ENCODE measurements at places on chromosomes 1 and 21.

GRCh38 chr1:147585640-147586383 lies 44.5 kb downstream of the BCL9 start:
- no peak for DNase-seq

DNA sequence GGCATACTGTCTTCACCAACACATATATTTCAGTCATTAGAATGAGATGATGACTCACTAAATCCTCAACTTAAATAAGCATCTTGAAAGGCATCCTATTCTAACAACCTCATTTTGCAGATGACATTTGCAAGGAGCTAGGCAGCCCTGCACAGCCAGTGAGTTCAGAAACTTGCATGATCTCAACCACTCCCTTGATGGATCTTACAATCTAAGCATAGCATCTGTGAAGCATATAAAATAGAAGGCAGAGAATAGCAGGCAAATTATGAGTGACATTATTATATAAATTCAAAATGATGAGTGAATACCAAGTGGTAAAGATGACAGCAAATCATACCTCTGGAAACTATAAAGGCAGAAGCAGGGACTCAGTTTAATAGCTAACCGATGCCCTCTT lies 31.6 kb downstream of the KRTAP20-3 start:
- DNase-seq, result no peak

DNA sequence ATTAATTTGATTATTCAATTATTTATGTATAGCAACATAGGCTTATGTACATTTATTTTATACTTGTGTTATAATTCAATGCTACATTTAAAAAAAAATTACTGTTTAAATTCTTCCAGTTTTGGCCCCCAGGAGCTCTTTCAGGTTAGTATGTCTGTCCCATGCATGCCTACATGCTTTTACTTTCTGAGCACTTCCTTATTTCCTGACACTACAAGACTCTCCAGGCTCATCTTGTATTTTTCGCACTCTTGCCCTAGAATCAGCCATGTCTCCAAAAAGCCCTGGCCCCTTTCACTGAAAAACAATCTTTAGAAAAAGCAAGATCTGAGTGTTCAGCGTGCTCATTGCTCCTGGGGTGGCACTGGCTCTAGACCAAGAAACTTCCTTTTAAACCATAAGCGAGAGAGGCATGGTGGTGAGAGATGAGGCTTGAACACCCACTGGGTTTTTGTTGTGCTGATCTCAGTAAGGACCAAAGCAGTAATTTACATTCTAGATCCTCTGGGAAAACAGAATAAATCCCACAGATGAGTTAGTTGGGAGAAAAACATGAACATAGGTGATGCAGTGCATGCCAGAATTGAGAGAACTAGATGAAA lies 95.0 kb downstream of the SLC30A10 start:
- no peak for DNase-seq

DNA sequence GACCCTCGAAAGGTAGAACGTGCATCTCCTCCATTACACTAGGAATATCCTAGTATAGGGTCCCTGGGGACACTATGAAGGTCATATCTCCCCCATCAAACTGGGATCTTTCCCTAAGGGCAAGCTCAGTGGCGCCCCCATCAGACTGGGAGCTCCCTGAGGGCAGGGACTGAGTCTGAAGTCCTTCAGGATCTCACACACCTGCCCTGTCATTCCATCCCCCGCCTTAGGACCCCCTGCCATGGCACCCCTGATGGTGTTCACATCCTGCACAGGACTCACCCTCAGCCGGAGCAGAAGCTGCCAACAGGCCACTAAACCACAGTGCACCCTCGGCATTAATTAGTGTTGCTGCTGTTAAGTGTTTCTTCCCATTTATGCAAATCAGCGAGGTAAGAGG lies 50.4 kb downstream of the IGSF21 start:
- DNase-seq, result no peak

- no peak for DNase-seq
Observed at GRCh38 chr1:171366085-171366484, 52.1 kb downstream of the FMO4 start.

GRCh38 chr1:223057569-223058093 lies 85.4 kb downstream of the TLR5 start:
- DNase-seq, result no peak

DNA sequence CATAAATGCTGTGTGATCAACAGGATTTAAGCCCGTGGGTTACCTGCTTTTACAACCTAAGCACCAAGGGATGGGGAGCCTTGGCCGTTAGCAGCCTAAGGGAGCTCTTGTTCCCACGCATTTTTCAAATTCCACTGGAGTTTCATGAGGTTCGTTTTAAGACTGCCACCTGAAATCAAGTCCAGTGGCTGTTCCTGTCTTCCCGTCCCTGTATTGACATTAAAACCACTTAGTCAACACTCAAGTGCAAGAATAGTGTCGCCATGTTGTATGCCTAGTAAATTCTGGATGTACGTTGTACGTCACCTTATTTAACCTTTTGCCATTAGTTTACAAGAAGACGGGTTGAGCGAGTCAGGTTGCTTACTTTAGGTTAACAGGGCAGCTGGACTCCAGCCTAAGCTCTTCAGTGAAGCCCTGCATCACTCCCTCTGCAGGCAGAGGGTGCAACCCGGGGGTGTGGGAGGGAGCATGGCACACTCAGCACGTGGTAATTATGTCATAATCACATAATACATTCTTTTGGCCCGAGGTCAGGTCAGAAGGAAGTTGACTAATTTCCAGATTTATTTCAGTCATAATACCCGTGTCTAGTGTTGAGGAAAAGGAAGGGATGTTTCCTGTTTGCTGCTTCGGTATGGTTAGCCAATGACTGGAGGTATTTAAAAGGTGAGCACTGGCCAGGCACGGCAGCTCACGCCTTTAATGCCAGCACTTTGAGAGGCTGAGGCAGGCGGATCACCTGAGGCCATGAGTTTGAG lies 42.5 kb downstream of the CNST start:
- DNase-seq, result no peak

- DNase-seq, result no peak
Observed at GRCh38 chr1:155591770-155592169, 18.2 kb upstream of the MSTO1 start.

GRCh38 chr1:18926315-18927081 lies 24.1 kb upstream of the ALDH4A1 start:
- peak; percentile 65 for DNase-seq

GRCh38 chr1:109135940-109136339 lies 22.0 kb downstream of the ELAPOR1 start:
- DNase-seq, result no peak

DNA sequence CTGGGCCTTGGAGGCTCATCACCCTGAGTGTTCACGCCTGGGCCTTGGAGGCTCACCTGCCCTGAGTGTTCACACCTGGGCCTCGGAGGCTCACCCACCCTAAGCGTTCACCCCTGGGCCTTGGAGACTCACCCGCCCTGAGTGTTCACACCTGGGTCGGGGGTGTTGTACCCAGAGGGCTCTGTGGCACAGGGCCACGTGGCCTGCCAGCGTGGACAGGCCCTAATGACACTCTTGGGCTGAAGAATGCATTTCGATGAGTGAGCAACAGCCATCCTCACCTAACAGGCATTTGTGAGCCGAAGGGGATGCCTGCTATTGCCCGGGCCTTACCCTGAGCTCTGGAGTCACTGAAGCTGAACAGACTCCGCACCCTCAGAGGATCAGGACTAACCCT lies 17.5 kb downstream of the SLC19A1 start:
- no peak for DNase-seq

DNA sequence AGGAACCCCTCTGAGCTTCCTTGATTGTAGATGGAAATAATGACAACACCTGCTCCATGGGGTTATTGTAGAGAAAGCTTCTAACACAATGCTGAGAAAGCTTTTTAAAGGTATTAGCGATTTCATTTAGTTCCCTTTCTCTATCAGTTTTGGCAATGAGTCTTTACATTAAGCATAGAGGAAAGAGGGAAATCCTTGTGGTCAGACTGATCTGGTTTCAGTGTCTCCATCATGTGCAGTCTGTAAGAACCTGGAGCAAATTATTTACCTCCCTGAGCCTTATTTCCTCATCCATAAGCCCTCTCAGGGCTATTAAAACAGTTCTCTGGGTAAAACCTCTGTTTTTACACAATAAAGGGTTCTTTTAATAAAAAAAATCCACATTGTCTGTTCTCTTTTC lies 87.5 kb downstream of the FGGY start:
- DNase-seq, result no peak

- DNase-seq, result no peak
Observed at GRCh38 chr1:111863401-111863800, 107.7 kb downstream of the DDX20 start.

GRCh38 chr21:34027721-34028461 lies 45.5 kb upstream of the MRPS6 start:
- no peak for DNase-seq

- no peak for DNase-seq
Observed at GRCh38 chr1:52238474-52238873, 96.6 kb downstream of the ZFYVE9 start.

DNA sequence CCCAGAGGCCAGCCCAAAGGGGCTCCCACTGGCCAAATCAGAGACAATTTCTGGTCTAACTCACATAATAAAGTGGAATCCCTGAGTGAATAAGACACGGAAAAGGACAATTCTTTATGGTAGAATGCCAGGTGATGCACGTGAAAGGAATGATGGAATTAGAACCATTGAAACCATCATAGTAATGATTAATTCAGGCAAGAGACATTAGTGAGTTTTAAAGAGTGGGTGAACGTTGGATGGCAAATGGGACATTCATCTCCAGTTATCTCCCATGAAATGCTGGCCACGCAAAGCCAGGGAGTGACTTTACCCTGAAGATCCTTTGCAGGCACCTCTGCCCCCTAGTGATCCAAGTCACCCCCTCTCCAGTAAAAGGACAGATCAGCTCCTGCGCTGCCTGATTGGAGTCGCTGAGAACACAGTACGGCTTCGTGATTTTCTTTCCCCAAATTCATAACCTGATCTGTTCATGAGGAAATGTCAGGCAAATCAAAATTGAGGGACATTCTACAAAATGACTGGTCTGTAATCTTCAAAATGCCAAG lies 87.5 kb downstream of the AJAP1 start:
- no peak for DNase-seq

DNA sequence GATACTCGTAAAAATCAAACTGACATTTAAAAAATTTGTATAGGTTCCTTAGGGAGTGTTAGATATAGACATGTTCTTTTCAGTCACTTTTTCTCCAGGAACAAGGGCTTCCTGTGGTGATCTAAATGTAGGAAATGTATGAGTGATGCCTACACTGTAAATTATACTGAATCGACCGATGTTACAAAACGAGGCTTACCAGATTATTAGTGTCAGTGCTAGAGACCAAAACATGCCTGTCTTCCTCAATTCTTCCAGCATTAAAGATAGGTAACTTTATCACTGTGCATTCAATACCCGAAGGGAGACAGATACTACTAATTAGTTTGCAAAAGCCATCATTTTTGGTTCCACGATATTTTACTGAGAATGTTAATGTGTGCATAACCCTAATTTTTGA lies 86.1 kb downstream of the BRINP3 start:
- DNase-seq, result no peak

DNA sequence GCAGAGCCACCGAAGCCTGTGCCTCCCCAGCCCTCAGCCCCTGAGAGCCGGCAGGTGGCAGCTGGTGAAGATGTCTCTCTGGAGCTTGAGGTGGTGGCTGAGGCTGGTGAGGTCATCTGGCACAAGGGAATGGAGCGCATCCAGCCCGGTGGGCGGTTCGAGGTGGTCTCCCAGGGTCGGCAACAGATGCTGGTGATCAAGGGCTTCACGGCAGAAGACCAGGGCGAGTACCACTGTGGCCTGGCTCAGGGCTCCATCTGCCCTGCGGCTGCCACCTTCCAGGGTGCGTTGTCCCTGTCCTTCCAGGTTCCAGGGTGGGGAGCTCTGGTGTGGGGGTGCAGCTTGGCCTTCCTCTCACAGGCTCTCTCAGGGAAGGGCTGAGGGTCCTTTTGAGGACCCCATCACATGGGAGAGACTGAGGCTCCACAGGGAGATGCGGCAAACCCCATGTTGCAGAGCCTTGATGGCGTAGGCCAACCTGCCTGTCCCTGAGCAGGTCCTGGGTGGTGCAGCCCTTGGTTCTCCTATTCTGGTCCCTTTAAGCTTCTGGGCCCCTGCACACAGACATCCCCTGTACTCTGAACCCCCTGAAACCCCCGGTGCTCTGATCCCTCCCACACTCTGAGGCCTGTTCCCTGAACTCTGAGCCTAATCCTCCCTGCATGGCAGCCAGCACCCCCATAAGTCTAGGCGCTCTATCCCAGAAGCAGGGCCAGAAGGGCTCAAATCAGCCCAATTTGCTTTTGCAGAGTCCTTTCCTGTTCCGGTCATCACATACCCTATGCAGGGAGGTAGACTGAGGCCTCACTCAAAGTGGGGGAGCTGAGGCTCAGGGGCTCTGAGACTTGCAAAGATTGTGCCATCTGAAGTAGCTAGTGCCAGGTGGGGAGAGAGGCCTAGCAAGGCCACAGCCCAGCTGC lies 88.5 kb downstream of the TRIM11 start:
- DNase-seq, result no peak

GRCh38 chr1:234372011-234372757 lies 1.1 kb upstream of the COA6 start:
- no peak for DNase-seq

- no peak for DNase-seq
Observed at GRCh38 chr1:12539705-12540579, 78.1 kb downstream of the DHRS3 start.

GRCh38 chr1:109368464-109368863 lies 29.3 kb downstream of the SORT1 start:
- DNase-seq, result no peak

DNA sequence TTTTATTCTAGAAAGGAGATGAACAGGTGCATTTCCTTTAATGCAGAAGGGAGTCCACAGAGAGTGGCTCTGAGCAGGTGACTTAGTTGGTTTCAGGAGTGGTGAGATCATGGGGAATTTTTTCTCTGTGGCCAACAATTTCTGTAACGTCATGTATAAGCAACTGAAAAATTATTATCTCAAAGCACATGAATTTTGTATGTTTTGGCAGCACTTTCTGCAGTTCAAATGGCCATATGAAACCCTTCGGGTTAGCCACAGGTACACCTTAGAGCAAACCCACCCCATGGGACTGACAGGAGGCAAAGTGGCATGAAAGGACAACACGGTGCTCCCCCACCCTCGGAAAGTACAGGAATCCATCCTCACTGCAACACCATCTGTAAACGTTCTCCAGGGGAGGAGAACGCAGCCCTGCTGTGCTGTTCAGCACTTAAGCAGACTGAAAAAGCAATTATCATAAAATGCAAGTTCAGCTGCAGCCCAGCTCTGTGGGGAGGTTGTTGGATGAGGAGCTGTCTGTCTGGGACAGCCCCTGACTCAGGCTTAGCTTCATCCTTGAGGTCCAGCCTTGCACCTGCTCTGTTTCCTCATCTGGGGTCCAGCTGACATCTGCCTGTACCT lies 55.8 kb upstream of the CLDN14 start:
- no peak for DNase-seq

DNA sequence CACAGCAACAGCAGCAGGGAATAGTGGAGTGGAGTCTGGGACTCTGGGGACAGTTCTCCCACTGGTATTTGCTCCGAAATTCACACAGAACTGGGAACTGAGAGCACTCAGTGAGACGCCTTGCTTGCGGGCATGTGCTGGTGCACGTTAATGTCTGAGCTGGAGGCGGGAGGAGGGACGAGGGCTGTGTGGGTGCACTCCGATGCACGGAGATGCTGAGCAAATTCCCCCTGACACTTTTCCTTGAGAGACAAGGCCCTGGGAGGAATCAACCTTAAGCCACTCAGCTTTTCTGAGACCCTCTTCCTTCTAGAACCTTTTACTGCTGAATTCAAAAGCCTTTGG lies 2.8 kb downstream of the RGS8 start:
- DNase-seq, result no peak

Data from activated CD4-positive, CD25-positive, alpha-beta regulatory T cell (primary cell).